ENCODE measurements at places on chromosomes 1 and 21.

DNA sequence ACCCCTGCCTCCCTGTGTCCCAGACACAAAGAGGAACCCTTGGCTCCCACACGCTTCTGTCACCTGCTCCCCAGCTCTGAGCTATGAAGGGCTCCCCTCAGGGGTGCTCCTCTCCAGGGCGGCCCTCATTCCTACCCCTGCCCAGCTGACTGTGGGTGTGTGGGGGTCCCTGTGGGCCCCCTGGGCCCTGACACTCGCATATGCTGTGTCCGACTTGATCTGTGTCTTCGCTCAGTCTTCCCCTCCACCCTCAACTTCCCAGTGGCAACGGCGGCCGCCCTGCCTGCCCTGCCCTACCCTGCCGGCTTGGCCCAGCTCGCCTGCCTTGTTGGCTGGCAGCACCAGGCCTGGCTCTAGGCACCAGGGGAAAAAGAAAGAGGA lies 1.2 kb downstream of the KCNQ4 start:
- DNase-seq: no peak

DNA sequence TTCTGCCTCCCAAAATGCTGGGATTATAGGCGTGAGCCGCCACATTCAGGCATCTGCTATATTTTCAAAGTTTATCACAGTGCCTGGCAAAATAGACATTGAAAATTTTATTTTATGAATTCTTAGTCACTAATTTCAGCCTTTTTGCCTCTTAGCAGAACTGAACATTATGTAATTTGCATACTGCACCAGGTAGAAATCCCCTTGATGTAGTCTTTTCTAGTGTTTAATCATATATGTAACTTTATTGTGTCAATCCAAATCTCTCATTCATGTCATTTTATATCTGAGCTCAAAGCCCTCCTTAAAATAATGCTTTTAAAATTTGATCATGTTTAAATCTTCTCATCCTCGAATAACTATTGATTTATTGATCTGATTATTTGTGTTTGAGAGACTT lies 19.2 kb downstream of the WDTC1 start:
- DNase-seq: no peak

DNA sequence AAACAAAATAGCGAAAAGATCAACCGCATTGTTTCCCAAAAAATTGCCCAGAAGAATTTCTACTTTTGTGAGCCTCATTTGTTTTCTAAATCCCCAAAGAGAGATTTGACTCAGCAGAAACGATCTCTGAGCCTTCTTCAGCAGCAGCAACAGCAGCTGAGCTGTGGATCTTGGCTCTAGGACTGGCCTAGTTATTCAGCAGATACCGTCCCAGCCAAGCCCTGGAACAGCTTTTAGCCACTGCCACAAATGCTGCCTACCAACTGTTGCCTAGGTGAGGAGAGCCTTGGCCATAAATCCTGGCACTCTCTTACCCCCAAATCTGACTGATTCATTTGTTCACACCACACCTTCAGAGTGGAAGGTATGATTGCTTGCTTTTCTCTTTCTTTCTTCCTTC lies 320.1 kb downstream of the TGFB2 start:
- no peak for DNase-seq

DNA sequence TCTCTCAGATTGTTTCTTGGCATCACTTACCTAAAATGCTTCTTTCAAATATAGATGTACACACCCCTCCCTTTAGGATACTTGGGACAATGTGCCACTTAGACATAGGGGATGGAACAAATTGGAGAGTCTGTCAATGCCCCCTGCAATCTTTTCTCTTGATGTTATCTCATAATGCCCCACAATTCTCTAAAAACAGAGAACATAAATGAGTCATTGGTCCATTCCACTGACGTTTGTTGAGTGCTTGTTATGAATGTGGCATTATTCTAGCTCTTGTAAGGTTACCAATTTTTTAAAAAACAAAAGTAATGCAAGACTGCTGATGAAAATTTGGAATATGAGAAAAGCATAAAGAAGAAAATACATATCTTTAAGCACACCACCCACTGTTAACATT lies 5.6 kb upstream of the SMIM11 start:
- no peak for DNase-seq

DNA sequence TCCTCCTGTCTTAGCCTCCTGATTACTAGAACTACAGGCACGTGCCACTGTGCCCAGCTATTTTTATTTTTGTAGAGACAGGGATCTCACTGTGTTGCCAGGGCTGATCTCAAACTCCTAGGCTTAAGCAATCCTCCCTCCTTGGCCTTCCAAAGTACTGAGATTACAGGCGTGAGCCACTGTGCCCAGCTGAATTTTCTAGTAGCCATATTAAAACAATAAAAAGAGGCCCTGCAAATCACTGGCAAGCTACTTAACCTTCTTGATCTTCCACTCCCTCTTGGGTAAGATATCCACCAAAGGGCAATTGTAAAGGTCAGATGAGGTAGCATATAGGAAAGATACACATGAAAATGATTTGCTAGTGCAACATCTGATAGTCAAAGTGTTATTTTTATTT lies 65.6 kb upstream of the SRSF10 start:
- DNase-seq: no peak

DNA sequence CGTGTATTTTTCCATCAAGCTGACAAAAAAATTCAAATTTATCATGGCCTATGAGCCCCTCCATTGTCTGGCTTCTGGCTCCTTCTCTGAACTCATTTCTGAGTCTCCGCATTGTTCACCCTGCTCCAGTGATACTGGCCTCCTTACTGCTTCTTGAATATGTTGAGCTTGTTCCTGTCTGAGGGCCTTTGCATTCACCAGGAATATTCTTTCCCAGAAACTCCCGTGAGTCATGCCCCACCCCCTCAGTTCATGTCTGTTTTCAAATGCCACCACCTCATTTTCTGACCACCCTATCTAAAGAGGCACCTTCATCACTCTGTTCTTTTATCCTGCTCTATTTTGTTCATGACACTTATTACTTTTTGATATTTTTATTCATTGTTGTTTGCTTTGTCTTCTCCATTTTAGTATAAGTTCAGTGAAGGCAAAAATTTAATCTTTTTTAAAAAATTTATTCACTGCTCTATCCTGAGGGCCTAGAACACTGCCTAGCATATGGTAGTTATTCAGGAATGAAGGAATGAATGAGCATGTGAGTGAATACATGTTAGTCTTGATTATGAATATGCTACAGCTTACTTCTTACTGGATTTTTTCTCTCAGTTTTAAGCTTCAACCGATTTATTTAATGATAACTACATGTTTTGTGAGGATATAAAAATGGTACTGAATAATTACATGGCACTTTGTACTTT lies 140.4 kb upstream of the C1orf105 start:
- no peak for DNase-seq

- DNase-seq: no peak
Measured at GRCh38 chr1:37888022-37888700, 28.8 kb upstream of the MTF1 start.

DNA sequence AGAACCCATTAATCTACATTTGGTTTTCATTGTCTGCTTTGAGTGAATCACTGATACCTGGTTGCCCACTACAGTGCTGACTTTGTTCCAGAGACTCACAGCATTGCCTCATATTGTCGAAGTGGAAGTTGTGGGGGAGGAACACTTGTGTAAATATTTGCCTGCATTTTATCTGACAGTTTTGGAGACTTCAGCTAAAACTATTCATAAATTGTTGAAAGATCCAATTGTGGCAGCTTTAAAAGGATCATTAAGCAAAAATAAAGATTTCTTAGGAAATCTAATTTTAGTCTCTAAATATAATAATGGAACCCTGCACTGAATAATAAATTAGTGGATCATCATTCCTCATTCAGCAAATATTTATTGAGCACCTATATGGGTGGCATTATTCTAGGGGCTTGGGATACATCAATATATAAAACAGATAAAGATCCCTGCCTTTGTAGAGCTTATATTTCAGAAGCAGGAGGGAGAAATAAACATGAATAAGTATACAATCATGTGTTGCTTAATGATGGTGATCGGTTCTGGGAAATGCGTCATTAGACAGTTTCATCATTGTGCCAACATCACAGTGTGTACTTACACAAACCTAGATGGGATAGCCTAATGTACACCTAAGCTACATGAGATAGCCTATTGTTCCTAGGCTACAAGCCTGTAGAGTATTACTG lies 73.5 kb downstream of the OSBPL9 start:
- no peak for DNase-seq

- peak; percentile 83 for DNase-seq
Measured at GRCh38 chr1:86502721-86503405, 34.1 kb downstream of the CLCA1 start.

DNA sequence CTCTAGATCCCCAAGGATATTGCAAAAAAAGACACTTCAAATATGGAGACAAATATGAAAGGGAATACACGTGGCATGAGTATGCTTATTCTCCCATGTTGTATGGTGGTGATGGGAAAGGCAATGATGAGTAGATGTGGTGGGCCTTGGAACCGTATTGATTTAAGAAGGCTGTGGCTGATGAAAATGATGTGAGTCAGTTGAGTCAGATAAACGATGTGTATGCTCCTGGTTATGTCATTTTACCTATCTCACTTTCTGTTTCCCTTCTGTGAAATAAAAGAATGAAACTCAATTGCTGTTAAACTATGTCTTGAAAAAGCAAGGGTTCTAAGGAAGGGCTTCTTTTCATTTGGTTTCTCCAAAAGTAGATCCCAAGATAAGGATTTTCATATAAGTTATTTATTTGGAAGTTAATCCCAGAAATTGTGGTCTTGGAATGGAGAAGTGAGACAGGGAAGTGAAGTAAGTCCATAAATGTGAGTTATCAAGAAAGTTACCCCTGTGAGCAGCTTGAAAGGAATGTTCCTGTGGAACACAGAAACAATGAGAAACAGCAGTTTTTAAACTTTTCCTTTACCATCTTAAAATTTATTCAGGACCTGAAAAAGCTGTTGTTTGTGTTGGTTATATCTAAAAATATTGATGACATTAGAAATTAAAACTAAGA lies 292.0 kb downstream of the DUSP10 start:
- DNase-seq: no peak

DNA sequence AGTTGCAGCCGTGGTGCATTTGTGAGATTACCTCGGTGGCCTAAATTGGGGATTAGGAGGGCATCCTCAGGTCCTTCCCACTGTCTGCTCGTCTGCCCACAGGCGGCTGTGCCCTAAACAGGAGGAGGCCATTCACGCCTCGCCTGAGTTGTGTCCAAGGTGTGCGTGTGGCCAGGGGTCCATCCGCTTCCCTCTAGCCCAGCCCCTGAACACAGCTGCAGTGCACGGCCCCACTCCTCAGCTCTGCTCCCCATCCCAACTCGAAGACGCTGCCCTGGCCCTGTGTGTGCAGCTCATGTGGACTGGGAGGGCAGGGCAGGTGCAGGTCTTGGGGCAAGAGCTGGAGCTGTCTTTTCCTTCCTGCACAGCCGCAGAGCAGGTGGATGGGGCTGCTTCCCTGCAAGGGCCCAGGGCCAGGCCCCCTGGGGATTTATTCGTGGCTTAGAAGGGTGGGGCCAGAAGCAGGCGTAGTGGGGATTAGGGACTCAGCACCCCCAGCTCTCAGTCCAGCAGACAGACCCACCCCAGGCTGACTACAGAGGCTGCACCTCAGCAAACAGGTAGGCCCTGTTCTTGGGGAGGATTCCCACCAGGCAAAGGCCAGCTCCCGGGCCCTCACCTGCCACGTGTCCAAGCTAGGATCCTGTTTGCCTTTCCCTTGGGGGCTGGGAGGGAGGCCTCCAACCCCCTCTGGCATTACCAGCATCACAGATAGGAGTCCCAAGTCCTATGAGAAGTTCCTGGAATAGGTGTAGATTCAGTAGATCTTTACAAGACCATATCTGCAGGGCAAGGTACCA lies 4.3 kb downstream of the GUK1 start:
- DNase-seq: no peak

DNA sequence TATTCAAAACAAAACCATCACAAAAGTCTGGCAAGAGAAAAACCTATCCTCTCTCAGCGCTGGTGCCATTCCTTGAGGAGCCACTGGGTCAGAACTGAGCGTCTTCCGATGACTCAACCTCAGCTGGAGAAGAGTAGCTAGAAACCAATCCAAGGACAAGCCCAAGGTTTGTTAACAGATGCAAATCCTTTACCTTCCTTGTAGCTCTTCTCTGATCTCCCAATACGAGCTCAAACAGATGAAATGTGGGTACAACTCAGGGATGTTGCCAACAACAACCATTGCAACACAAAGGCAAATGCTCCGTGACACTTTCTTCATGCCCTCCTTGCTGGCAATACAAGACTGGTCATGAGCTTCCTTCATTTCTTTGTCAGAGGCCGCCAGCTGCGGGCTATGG lies 337.1 kb downstream of the SIPA1L2 start:
- no peak for DNase-seq

DNA sequence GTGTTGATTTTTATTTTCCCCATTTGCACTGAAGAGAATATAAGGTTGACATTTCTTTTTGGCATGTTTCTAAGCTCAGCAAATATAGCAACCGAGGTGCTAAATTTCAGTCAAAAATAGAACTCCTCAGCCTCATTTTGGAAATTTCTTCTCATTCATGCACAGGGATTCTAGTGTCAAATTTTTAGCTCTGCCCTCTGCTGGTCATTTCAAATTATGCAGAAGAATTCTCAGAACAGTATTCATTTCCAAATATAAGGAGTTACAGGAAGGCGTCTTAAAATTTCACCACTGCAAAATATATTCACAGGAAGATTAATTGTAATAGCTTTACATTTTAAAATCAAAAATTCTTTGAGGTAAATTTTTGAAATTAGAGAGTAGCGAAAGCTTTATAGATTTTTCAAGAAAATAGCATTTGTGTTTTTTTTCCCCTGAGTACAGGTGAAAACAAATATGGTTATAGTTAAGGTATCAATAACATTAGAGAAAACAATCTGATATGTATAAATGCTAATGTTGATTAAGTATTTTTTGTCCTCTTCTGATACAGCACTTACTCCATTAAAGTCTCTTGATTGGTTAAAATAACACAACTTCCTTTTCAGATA lies 57.9 kb downstream of the FMN2 start:
- DNase-seq: peak; percentile 30

GRCh38 chr1:150512846-150513245 lies 2.7 kb upstream of the FALEC start:
- no peak for DNase-seq

DNA sequence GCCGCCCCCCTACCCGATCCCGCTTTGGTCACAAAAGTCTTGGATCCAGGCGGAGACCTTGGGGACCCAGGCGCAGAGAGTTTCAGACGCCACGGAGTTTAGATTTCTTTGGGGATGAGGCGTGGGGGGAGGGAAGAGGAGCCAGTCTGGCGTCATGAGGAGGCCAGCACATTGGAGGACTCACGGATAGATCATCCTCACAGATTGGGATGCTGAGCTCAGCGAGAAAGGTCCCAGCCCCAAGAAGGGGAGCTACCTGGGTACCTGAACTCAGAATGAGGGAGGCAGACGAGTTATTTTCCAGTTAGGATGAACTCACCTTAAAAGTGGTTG lies 393 bp downstream of the ELAPOR1 start:
- DNase-seq: no peak

GRCh38 chr1:155485945-155486344 lies 76.7 kb downstream of the ASH1L start:
- no peak for DNase-seq
